ENCODE measurements at places on chromosomes 4 and X.

DNA sequence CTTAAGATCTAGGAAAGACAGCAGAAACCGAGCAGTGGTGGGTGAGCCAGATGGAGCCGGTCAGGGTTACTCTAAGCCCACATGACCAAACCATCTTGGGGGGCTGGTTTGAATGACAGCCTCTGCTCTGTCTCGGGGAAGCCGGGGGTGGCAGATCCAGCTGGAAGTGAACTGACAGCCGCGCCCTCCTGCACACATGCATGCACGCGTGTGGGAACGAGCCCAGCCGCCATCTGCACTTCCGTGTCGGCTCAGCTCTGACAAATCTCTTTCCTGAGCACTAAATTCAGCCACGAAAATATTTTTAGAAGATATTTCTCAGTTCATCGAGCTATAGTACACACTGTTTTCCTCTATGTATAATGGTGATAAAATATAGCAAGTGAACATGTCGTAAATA is 115.5 kb downstream of the DCTD start:
- DNase-seq: no peak

- DNase-seq: no peak
These were observed 141.0 kb downstream of the STOX2 start for GRCh38 chr4:184046148-184046547.

DNA sequence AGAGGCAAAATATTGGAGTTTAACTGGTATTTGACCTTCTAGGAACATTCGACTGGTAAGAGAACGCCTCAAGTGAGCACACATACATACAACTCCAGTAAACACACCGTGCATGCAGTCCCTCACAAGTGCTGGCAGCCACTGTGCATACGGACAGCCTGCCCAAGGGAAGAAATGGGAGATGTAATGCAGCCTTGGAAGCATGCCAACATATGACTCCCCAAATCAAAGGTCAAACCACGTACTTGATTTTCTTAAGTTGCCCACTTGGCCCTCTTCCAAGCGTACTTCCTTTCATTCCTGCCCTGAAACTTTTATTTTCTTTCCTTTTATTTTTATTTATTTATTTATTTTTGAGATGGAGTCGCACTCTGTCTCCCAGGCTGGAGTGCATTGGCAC is 206.6 kb downstream of the SPRY1 start:
- DNase-seq: no peak

DNA sequence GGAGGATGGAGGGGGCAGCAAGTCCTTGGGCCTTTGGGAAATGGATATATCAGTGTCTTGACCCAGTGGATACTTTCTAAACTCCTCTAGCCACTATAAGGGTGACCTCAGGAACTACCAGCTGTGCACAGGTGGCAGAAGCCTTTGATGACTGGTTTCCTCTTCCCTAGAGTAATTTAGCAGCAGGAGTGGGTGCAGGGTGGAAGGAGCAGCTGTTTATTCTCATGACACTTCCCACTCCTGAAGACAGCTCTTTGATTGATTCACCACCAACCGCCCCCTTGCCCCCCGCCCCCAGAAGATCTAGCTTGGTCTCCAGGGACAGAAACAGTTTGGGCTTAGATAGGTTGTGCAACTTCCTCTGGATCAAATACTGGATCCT is 63.0 kb downstream of the GPC3 start:
- DNase-seq: no peak

DNA sequence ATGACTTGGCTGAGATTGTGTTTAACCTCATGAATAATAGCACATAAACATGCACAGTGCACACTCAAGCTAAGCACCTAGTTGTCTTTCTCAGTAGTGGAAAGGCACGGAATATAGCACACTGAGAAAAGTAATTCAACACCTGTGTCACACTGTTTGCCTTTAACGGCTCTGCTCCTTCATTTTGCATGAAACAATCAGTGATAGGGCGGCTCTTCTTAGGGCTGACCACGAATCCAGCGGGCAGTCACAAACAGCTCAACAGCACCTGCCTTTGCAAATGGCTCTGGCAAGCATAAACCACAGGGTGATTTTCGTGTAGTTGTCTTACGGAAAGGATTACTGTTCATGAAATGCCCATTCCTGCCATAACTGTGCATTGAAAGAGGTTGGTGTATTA is 954.0 kb upstream of the TENM3 start:
- DNase-seq: no peak

DNA sequence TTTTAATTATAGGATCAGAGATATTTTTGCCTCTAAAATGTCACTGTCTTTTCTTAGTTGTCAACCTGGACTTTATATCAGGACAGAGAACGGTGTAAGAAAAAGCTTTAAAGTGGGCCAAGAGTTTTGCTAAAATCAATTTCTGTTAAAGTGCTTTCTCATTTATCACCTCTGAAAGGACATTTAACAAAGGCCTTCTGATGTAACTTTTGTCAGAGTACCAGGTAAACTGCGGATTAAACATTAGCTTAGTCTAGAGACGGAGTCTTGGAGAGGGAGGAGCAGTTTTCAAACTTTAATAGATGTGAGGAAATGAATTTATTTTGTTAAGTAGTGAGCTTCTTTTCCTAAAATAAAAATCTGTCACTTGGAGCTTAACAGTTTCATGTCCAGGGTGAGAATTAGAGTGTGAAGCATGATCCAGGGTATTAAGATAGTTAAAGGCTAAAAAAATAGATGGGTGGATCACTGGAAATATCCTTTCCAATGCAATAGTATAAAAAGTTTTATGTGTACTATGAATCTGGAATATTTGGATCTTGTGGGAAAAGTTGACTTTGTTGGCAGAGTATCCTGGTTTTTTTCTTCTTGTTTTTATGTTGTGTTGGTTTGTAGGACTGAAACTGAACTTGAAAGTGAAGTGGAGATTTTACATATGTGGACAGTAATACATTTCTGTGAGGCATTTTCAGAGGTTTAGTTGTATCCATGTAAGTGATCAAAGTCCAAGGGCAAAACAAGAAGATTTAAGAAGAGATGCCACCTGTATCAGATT is 33.6 kb upstream of the BMPR1B start:
- no peak for DNase-seq

DNA sequence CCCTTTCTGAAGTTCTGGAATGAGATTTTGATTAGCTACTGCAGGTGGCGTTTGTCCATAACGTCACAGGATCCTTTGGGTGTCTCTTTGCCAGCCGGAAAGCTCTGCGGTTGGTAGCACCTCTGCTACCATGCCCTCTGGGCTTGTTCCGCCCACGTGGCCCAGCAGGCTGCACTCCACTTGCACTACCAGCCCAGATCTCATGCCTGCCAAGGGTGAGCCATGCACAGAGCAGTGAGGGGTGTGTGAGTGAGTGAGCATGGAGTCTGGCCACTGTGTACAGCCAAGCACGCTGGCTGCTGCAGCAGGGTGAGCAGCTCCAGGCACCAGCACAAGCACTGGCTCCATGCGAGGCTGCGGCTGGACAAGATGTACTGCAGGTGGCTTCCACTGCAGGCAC is 6.6 kb upstream of the HNRNPD start:
- DNase-seq: no peak

DNA sequence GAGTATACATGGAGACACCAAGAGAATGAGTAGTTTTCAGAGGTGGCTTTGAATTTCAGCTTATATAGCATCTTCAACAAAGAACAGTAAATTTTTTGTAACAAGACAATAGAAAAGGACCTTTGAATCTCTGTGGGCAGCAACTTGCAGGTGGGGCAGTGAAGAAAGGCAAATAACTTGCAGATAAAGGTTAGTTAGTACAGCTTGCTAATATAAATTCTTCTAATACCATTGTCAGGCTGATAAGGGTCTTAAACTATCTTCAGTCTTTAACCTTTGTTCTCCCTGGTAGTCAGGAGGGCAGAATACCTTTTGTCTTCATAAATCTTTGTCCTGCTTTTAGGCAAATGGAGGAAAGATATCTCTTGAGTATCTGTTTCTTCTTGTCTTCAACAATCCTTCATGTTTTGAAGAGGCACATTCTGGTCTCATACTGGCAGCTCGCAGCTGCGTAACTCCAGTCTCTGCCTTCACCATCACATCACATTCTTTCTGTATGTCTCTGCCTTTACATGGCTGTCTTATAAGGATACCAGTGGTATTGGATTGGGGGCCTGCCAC is 16.0 kb downstream of the ANXA3 start:
- no peak for DNase-seq

- no peak for DNase-seq
These were observed 6.6 kb downstream of the MID1IP1 start for GRCh38 chrX:38807873-38808272.

DNA sequence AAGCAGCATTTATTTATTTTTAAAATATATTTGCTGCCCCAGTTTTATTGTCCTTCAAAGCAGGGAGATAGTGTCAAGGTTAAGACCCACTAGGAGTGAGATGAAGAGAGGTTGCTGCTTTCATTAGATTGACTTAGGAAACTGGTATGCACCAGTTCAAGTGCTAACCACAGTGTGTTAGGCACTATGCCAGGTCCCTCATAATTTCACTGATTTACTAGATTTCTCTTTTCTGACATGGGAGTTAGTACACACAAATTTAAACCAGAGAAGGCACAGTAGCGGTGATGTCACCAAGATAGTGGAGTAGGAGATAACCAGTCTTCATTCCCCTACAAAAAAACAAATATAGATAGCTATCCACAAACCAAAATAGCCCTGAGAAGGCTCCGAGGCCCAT is 14.3 kb downstream of the RRAGB start:
- no peak for DNase-seq

DNA sequence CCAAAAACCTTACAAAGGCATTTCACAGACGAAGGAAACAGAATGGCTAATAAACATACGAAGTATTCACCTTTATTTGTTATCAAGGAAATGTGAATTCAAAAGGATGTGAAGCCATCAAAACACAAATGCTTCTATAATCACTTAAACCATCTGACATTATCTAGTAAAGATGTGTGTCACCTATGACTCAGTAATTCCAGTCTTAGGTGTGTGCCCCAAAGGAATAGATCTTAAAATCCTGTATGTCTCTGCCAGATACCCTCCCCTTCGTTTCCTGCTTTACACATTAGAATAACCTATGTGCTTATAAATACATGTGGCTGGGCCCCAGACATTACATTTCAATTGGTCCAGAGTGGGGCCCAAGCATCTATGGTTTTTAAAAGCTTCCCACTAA is 41.8 kb upstream of the CEP135 start:
- no peak for DNase-seq

- DNase-seq: no peak
These were observed 359.8 kb upstream of the CTSO start for GRCh38 chr4:156313497-156313896.

GRCh38 chr4:127141856-127142255 is 490.9 kb upstream of the INTU start:
- DNase-seq: no peak

GRCh38 chr4:37991623-37992410 is 31.6 kb downstream of the PTTG2 start:
- DNase-seq: no peak

GRCh38 chr4:110049951-110050925 is 137.6 kb downstream of the EGF start:
- peak; percentile 27 for DNase-seq

DNA sequence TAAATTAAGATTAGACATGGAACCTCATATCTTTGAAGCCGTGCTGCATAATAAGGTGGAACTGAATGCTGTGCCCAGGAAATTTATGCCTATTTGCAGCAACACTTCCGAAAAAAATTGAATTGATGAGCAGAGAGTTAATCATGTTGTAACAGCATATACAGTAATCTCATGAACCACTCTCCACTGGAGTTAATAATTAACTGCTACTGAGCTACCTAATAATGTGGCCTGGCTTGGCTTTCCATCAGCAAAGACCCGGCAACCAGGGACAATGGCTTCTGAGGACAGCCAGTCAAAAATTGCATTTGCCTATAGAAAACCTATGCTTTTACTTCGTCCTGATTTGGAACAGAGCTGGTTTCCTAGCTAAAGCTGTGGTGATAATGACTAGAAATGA is 63.8 kb upstream of the GATB start:
- no peak for DNase-seq

DNA sequence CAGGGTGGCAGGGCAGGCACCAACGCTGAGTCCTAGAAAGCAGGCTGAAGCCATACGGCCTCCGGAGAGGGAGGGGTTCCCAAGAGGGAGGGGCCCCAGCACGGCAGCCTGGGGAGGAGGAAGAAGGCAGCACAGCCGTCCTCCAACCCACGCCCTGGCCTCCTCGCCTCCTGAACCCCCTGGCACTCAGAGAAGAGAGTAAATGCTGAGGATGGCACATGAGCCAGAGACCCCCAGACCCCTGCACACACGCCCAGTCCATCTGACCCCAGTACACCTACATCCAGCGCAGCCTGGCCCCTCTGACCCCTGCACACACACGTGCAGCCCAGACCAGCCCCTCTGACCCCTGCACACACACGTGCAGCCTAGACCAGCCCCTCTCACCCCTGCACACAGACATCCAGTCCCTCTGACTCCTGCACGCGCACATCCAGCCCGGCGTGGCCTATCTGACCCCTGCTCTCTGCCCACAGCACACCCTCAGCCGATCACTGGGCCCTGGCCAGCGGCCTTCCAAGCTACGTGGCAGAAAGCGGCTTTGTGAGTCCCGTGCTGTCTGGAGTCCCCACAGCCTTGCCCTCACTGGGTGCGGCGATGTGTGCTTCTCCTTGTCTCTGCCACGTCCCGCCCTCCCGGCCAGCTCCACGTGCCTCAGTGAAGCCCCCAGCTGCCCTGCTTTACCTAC is 18.5 kb downstream of the ATP5ME start:
- DNase-seq: no peak
